Activated T-cell treated with anti-CD3 and anti-CD28 coated beads for 4 hours (primary cell): ENCODE measurements at places on chromosomes 7 and 10.

- no peak for DNase-seq
These were observed 183.4 kb upstream of the ADCY1 start for GRCh38 chr7:45390731-45391130.

GRCh38 chr10:115989621-115990020 is 283.4 kb downstream of the GFRA1 start:
- DNase-seq: no peak

DNA sequence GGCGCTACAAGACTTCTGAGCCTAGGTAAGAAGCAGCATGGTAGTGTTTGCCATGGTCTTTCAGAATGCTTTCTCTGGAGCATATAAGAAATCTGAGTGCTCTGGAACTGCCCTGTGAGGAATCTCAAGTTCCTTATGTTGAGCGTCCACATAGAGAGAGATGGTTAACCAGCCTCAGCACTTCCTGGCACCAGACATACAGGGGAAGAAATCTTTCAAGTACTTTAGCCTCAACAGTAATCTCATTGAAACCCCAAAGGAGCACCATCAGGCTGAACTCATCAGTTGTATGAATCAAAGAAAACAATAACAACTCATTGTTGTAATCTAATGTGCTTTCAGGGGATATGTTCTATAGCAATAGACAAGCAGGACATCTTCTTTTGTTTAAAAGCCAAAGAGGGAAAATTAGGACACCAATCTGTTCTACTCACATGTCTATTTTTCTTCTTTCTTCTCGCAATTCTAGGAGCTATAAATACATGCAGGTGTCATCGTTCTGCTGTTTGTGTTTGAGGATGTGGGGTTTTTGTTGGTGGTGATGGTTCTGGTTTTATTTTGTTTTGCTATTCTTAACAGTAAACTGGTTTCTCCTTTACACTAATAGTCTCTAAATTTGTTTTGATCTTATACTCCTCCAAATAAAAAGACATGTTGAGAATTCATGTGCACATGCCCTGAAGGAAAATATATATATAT is 1145.0 kb upstream of the LRRN3 start:
- DNase-seq: no peak

DNA sequence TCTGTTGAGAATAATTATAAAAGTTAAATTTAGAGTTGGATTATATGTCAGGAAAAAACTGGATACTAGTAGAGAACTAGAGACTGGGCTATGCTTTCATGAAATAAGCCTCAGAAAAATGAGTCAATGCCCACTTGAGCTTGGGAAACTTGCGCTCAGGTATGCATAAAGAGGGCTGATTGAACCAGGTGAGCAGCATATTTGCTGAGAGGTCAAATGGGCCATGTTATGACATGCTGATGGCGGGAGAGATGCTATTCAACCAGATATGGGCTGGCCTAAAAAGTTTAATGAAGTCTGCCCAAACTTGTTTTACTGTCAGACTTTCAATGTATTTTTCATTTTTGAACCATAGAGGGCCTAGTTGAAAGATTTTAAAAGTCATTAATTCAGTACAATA is 837.6 kb upstream of the GHITM start:
- DNase-seq: no peak

- no peak for DNase-seq
These were observed 31.9 kb downstream of the NAPEPLD start for GRCh38 chr7:103116991-103117390.

- no peak for DNase-seq
These were observed 162.5 kb downstream of the SNX10 start for GRCh38 chr7:26454180-26454579.
